Mesenchymal stem cell (in vitro differentiated cells and primary cell): ENCODE measurements at places on chromosomes 7 and 10.

DNA sequence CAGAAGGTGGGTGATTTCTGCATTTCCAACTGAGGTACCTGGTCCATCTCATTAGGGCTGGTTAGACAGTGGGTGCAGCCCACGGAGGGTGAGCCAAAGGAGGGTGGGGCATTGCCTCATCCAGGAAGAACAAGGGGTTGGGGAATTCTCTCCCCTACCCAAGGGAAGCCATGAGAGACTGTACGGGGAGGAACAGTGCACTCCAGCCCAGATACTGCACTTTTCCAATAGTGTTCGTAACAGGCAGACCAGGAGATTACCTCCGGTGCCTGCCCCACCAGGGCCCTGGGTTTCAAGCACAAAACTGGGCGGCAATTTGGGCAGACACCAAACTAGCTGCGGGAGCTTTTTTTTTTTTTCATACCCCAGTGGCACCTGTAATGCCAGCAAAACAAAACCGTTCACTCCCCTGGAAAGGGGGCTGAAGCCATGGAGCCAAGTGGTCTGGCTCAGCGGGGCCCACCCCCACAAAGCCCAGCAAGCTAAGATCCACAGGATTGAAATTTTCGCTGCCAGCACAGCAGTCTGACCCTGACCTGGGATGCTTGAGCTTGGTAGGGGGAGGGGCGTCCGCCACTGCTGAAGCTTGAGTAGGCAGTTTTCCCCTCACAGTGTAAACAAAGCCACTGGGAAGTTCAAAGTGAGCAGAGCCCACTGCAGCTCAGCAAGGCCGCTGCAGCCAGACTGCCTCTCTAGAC lies 31.2 kb downstream of the ARMC10 start:
- peak; percentile 49 for DNase-seq
- no peak overlapping the region for H3K27ac ChIP-seq
- H3K27me3 ChIP-seq: no peaks in the 10 kb centered on the region
- peaks cover 41% of the 10 kb centered on the region for H3K36me3 ChIP-seq

DNA sequence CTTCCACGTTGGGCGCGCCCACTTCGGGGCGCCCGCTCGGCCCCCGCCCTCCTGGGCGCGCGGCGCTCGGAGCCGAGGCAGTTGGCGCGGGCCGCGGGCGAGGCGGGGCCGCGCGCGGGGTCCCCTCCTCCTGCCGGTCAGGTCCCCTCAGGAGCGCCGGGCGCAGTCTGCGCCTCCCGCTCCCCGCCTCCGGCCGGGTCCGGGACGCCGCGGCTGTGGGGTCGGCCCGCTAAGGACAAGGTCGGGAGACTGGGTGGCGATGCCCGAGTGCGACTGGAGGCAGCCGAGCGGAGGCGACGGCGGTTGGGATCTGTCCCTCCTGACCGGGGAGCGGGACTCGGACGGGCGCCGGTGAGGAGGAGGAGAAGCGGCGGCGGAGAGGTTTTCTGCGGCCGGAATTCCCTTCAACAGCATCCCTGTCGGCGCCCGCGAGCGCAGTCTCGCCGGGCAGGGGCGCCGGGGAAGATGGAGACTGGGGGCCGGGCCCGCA lies at the start of gene ATRNL1:
Gene ATRNL1, plus strand, starts transcription at position 80 of the 490 bp plus-strand sequence. Its CDS starts 386 bp downstream, at position 466.
- no peaks in the 10 kb centered on the region for H3K4me1 ChIP-seq
- peak within 1 kb of the TSS; percentile 78 for H3K4me3 ChIP-seq
- peaks cover 62% of the 10 kb centered on the region for H3K27me3 ChIP-seq
- H3K27ac ChIP-seq: peak within 1 kb of the TSS; percentile 87
- no peaks in the 10 kb centered on the region for H3K36me3 ChIP-seq
- DNase-seq: peak; percentile 57

DNA sequence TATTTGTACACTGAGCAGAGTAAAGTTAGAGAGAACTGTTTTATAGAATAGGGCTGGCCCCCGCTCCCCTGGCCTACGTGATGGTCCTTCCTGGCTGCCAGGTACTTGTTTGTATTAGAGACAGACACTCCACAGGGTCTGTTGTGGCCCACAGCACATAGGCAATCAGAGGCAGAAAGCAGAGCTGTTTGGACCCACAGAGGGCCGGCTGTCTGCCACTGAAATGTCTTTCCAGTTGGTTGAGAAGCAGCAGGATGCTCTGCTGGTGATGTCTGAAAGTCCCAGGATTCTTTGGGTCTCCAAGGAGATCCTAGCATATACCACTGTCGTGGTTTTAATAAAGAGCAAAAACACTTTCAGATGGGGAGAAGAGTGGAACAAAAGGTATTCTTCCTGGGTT lies 5.2 kb downstream of the STN1 start:
- H3K36me3 ChIP-seq: peaks cover 32% of the 10 kb centered on the region
- DNase-seq: no peak
- H3K27me3 ChIP-seq: no peaks in the 10 kb centered on the region
- no peak overlapping the region for H3K4me3 ChIP-seq

DNA sequence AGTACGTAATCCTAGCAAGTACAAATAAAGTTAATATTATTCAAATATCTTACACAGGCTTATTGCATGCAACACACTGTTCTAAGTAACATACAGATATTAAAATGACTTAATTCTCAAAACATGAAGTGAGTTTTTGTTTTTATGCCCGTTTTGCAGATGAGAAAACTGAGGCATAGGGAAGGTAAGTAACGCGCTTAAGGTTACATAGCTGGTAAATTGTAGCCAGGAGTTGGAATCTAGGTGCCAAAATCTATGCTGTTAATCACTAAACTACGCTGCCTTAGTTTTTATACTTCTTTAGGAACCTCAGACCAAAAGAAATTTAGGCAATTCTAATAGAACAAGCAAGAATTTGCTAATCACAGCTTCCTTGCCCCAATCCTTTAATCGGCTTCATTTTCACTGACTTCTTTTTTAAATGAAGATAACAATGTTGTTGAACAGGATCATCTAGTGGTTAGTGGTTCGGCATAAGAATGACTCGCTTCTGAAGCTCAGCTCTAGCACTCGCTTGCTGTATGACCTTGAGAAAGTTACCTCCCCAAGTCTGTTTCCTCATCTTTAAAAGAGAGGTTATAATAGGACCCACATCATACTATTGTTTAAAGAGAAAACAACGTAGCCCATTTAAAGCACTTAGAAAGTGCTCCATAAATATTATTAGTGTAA lies 1.0 kb upstream of the LRRTM3 start:
- H3K27ac ChIP-seq: no peak overlapping the region
- DNase-seq: no peak
- H3K27me3 ChIP-seq: peaks cover 10% of the 10 kb centered on the region
- H3K36me3 ChIP-seq: no peaks in the 10 kb centered on the region
- no peak overlapping the region for H3K4me3 ChIP-seq

GRCh38 chr7:43278088-43278644 lies 165.7 kb downstream of the HECW1 start:
- no peak for DNase-seq
- no peaks in the 10 kb centered on the region for H3K36me3 ChIP-seq
- no peak overlapping the region for H3K27ac ChIP-seq
- peaks cover 3% of the 10 kb centered on the region for H3K4me1 ChIP-seq
- no peaks in the 10 kb centered on the region for H3K27me3 ChIP-seq

DNA sequence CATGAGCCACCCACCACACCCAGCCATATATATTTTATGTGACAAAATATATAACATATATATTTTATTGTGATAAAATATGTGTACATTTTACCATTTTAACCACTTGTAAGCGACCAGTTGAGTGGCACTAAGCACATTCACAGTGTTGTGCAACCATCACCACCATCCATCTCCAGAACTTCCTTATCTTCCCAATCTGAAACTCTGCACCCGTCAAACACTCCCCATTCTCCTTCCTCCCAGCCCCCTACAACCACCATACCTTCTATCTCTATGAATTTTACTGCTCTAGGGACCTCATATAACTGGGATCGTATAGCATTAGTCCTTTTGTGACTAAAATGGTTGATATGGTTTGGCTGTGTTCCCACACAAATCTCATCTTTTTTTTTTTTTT lies 20.8 kb upstream of the CYTH3 start:
- H3K4me3 ChIP-seq: no peak overlapping the region
- no peaks in the 10 kb centered on the region for H3K36me3 ChIP-seq
- no peak for DNase-seq
- no peaks in the 10 kb centered on the region for H3K27me3 ChIP-seq

- peaks cover 4% of the 10 kb centered on the region for H3K27me3 ChIP-seq
- H3K36me3 ChIP-seq: no peaks in the 10 kb centered on the region
- no peak for DNase-seq
- H3K4me1 ChIP-seq: peaks cover 22% of the 10 kb centered on the region
- no peak overlapping the region for H3K4me3 ChIP-seq
Observed at GRCh38 chr7:76513817-76514799, 3.8 kb downstream of the UPK3B start.

GRCh38 chr10:96743988-96744585 lies 23.8 kb upstream of the PIK3AP1 start:
- no peak overlapping the region for H3K4me3 ChIP-seq
- no peak overlapping the region for H3K27ac ChIP-seq
- H3K4me1 ChIP-seq: peaks cover 2% of the 10 kb centered on the region
- no peak for DNase-seq
- H3K36me3 ChIP-seq: no peaks in the 10 kb centered on the region
